ENCODE measurements at places on chromosomes 1 and 21. TPM values are rescaled to one million over a fixed set of nuclear protein-coding genes. Genes with fewer than 3 reads are reported as not detected.

The PDPN gene
- total RNA-seq = 18.9 TPM

The ARMH1 gene
- total RNA-seq = 19.1 TPM

The ZBTB8B gene
- under 0.01 TPM for total RNA-seq

The SPRR2G gene
- total RNA-seq = 1.0 TPM

The TMPRSS15 gene
- 0.14 TPM for total RNA-seq

The FCER1G gene
- not detected for total RNA-seq

The SPATA17 gene
- 3.8 TPM for total RNA-seq

The AXDND1 gene
- 1.0 TPM for total RNA-seq

The KCNJ9 gene
- total RNA-seq = 1.3 TPM

The DDOST gene
- 327 TPM for total RNA-seq

The SYCP1 gene
- total RNA-seq = not detected

The RBP7 gene
- not detected for total RNA-seq
